ENCODE measurements at places on chromosomes 4 and X.

- DNase-seq, result no peak
Observed at GRCh38 chrX:42399632-42400024, 378.3 kb downstream of the PPP1R2C start.

- DNase-seq, result peak; percentile 64
Observed at GRCh38 chr4:11589676-11590075, 161.0 kb upstream of the HS3ST1 start.

- DNase-seq, result no peak
Observed at GRCh38 chr4:3318561-3319021, 25.8 kb downstream of the RGS12 start.

DNA sequence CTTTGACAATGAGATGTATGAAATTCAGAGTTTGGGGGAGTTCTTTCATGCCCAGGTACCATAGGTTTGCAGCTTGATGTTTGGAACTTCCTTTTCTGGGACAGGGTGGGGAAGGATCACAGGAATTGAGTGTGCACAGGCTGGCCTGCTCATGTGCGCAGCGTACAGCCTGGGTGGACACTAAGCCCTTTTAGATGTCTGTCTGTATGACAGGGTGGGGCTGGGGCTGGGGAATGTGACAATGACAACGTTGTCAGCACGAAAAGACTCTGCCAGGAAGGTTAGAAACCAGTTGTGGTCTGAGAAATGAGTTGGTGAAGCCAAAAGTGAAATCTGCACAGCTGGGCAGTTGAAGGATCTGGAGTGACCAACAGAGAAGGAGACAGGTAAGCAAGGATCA, 47.4 kb downstream of the WWC2 start:
- DNase-seq, result no peak

DNA sequence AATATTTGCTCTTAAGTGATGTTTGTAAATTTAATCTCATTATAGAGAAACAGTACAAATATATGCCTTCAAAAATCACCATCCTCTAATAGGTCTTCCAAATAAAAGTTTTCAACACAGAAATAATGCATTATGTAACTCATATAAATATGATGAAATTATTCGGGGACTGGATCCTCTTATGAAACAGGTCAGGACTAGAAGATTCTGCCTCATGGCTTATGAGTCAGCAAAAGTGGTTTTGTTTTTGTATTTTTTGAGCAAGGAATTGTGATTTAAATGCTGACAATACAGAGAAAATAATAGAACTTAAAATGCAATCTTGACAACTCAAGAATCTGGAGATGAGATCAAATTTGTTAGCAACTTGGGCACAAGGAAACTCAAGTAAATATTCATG, 179.7 kb upstream of the NDP start:
- no peak for DNase-seq

DNA sequence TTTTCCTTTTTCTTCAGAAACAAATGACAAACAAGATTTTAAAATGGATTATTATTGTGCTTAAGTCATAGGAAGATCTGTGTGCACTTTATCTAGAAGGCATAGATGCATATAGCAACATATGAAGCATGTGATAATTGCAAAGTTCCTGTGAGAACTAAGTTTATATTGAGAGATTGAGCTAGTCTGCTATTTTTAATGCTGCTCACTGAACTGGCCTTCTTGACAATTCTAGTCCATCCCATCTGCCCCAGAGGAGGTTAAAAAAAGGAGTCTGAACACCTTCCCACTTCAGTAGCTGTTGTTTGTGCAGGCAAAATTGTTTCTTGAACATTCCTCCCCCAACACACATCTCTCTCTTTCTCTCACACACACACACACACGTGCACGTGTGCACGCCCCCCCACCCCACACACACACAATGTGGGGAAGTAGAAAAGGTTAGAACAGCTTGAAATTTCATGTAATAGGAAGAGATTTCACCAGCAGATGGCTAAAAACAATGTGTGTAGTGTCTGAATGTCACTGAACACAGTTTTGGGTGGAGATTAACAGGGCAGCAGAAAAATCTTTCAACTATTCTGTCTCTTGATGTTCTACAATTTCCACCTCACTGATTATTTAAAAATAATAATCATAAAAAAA, 108.0 kb downstream of the GPM6A start:
- DNase-seq, result no peak

- DNase-seq, result no peak
Observed at GRCh38 chrX:37662181-37662580, 23.4 kb upstream of the XK start.

DNA sequence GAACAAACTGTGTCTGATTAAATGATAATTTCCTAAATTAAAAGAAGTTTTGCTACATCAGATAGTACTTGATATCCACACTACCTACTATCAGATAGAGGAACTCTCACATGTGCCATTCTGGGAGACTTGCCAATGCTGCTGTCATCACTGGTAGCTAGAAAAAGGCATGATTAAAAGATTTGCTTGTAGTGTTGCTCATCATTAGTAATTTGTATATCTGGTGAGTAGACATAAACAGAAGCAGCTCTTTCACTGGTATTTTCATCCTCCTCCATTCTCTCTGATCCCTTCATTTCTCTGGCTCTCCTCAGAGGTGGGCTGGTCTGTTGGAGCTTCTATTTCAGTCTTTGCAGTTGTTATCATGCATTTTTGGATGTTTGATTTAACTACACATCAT, 56.0 kb downstream of the SPRY1 start:
- peak; percentile 36 for DNase-seq

DNA sequence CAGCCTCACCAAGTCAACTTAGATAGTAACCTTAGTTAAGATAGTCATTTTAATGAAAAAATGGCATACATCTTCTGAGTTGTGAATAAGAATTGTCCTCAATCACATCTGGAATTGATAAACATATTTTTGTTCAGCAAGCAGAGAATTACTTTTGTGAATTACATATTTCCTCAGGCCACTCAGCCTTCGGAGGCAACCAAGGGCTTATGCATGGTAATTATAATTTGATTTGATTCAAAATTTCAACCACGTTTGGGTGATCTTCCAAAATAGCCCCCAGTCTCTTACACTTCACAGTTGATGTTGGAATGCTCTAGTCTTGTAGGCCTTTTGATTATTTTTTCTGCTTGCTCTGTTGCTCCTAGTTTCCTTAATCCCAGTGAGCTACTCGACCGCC, 63.4 kb downstream of the GALNTL6 start:
- DNase-seq, result no peak

- no peak for DNase-seq
Observed at GRCh38 chrX:9327747-9328145, 137.1 kb upstream of the TBL1X start.

Data from DMS53 (cell line).